ENCODE measurements at places on chromosomes 7 and 10.
A peak's percentile ranks its signal among the peaks of the same experiment; 100 is the strongest.

- DNase-seq, result peak; percentile 51
Measured at GRCh38 chr10:100878291-100878910, 34.4 kb upstream of the SLF2 start.

GRCh38 chr10:130717083-130717482, 580.9 kb downstream of the GLRX3 start:
- DNase-seq, result no peak

- no peak for DNase-seq
Measured at GRCh38 chr10:77855404-77856155, 71.0 kb downstream of the DLG5 start.

- no peak for DNase-seq
Measured at GRCh38 chr10:7577176-7577575, 89.6 kb downstream of the ITIH5 start.

DNA sequence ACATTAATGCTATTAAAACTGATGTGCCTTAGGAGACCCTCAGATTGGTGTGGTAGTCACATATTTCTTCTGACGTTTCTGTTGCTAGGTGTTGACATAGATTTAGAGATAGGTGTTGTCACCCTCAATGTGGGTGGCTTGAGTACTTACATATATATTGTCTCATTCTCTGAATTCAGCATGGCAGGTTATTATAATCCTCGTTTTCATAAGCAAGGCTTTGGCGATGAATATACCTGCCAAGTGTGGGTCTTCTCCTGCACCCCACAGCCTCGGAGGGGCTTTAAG, 7.0 kb downstream of the FBH1 start:
- no peak for DNase-seq

DNA sequence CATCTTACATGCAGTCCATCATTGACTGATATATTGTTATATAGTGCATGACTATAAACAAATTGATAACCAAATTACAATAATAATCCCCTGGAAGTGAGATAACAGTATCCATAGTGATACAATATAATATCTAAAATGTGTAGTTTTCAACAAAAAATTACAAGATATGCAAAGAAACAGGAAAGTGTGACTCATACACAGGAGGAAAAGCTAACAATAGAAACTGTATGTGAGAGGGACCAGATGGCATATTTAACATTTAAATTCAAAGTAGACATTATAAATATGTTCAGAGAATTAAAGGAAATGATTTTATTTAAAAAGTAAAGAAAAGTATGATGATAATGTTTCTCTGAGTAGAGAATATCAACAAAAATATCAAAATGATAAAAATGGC, 8.0 kb downstream of the OR9A2 start:
- no peak for DNase-seq

Measured in activated CD4-positive, alpha-beta T cell treated with anti-CD3 and anti-CD28 coated beads, Interleukin-2, amount 50 U/mL, for 48 hours (primary cell).